ENCODE measurements at places on chromosomes 3 and 15. TPM values are rescaled to one million over a fixed set of nuclear protein-coding genes. Genes with fewer than 3 reads are reported as not detected.

Gene OXNAD1
- 9.6 TPM for total RNA-seq

Gene RHCG
- total RNA-seq = 41.8 TPM

Gene TMC3
- total RNA-seq = not detected

Gene ARNT2
- 16.5 TPM for total RNA-seq

Gene UBAP1L
- 1.3 TPM for total RNA-seq

Gene IVD
- total RNA-seq = 12.3 TPM

Gene PCSK6
- total RNA-seq = 12.1 TPM

Gene SOX2
- 0.37 TPM for total RNA-seq

Gene OXSR1
- 35.4 TPM for total RNA-seq

Gene OXSM
- 18.6 TPM for total RNA-seq

Gene GRIP2
- total RNA-seq = 1.2 TPM

Gene RGMA
- 0.31 TPM for total RNA-seq

Gene TGM5
- not detected for total RNA-seq

Gene CHRNB4
- total RNA-seq = 1.4 TPM

Gene GREM1
- total RNA-seq = 4.9 TPM

Gene RASGRP1
- 0.24 TPM for total RNA-seq

Gene ERC2
- total RNA-seq = not detected

Gene PTPN9
- 57.8 TPM for total RNA-seq

Gene C3orf52
- 11.7 TPM for total RNA-seq

Gene PLOD2
- total RNA-seq = 67.2 TPM

Gene CRBN
- total RNA-seq = 29.5 TPM

Gene KLF15
- total RNA-seq = 0.73 TPM

Gene FAM81A
- 10.7 TPM for total RNA-seq

Gene PIF1
- total RNA-seq = 14.0 TPM

Gene LRRN1
- total RNA-seq = not detected

Gene PAQR5
- total RNA-seq = 102 TPM

Gene KNG1
- total RNA-seq = not detected

Gene SLC9C1
- not detected for total RNA-seq

Gene VEPH1
- total RNA-seq = 0.70 TPM

Gene GOLGA6L1
- total RNA-seq = not detected

Gene TMCO5A
- total RNA-seq = not detected

Gene DAPK2
- total RNA-seq = 4.7 TPM

Gene PAQR9
- 2.2 TPM for total RNA-seq

Gene TM4SF18
- 32.0 TPM for total RNA-seq

Gene CADM2
- total RNA-seq = 0.28 TPM

Gene SNURF
- 10.8 TPM for total RNA-seq

Gene CCDC33
- 6.8 TPM for total RNA-seq
